ENCODE measurements at places on chromosomes 6 and 20.

- DNase-seq: no peak
Measured at GRCh38 chr20:2093159-2093781, 8.4 kb upstream of the STK35 start.

DNA sequence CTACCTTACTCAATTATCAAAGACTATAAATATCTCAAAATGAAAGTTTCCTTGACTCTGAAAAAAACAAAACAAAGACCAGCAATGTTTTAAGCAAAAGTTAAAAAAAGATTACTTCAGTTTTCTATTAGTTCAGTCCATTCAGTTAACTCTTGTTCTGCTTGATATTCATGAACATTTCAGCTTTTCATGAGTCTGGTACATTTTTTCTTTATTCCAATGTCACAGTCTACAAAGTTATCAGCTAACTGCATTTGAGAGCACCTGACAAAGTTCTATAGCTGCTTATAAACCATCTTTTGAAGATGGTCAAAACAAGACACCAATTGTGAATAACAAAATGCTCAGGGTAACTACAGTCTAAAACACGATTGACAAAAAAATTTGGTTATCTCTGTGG is 156.1 kb upstream of the NOX3 start:
- no peak for DNase-seq

- peak; percentile 58 for DNase-seq
Measured at GRCh38 chr20:49916146-49917002, 1.0 kb upstream of the SPATA2 start.

DNA sequence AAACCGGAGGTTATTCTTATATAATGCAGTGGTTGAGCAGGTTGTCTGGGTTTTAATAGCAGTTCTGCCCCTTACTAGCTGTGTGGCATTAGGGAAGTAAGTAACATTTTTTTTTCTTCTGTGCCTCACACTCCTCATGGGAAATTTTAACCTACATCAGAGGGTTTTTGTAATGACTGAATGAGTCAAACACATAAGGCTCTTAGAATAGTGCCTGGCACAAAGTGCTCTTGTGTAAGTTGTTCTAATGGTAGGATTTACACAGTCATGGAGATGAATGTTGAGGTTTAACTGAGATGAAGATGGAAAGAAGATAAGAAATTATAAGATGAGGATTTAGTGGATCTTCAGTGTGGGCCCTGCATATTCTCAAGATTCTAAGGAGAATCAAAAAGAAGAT is 68.4 kb upstream of the PHIP start:
- DNase-seq: no peak

GRCh38 chr20:53708129-53708968 is 114.7 kb upstream of the ZNF217 start:
- no peak for DNase-seq

DNA sequence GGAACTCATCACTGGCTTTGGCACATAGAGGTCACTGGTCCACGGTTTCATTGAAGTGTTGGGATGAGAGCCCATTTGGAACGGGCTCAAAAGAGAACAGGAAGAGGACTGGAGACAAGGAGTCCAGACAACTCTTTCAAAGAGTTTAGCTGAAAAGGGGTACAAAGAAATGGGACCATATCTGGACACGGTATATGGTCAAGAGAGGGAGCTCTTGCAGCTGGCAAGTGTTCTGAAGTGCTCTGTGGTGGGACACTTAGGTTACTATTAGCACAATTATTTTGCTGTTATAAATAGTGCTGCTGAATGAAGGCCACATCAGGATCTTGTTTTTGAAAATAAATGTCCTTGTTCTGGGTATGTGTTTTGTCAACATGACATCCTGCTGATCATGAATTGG is 4.6 kb downstream of the SGK2 start:
- no peak for DNase-seq
